ENCODE measurements at places on chromosomes 1 and 21.

- DNase-seq = peak; percentile 56
Measured at GRCh38 chr1:185860859-185861258, 126.7 kb downstream of the HMCN1 start.

DNA sequence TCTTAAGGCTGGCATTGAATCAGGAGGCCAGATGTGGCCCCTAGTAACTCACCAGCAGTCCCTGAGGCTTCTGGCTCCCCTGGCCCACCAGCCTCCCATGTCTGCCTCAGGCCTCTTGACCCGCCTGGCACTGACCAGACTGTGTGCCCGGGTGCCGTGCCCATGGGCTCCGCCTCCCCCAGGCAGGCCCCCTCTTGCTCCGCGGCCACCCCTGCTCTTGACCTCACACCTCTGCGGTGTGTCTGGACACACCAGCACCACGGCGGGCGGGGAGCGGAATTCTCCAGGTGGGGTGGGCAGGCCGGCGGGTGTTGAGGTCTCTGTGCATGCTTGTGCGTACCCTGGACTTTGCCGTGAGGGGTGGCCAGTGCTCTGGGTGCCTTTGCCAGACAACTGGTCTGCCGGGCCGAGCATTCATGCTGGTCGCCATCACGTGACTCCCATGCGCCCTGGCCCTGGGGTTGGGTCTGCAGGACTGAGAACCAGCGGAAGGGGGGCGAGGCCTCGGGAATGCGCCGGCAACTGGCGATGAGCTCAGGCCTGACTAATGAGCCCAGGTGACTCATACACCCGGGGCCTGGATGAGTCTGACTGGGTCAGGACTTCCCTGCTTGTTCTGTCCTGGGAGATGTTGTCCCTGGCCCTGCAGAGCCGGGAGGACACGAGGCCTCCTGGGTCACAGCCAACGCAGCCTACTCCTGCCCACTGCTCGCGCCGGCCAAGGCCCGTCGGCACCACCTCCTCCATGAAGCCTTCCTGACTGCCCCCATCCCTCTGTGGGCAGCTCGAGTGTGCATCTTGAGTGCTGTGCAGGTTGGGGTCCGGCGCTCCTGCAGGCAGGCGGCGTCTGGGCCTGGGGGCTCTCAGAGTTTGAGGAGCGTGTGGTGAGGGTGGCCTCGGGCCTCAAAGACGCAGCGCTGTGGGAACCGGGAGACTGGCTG is 22.6 kb downstream of the COL18A1 start:
- peak; percentile 31 for DNase-seq

- DNase-seq = no peak
Measured at GRCh38 chr1:186681121-186681520, 898 bp upstream of the PTGS2 start.

DNA sequence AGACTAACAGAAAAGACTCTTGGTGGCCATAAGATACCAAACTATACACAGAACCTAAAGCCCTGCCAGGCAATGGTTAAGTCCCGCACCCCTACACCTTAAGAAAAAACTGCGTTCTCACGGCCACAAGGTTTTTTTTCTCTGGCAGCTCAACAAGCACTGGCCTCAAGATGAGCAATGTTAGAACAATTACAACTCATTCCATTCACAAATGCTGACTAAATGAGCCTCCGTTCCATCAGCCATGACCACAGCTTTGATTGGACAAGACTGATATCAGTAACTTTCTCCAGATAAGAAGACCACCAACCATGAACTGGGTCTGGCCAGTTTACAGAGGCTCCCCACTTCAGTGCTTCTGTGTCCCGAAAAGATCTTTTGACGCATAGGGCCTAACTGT is 31.9 kb downstream of the SEC16B start:
- DNase-seq = no peak

DNA sequence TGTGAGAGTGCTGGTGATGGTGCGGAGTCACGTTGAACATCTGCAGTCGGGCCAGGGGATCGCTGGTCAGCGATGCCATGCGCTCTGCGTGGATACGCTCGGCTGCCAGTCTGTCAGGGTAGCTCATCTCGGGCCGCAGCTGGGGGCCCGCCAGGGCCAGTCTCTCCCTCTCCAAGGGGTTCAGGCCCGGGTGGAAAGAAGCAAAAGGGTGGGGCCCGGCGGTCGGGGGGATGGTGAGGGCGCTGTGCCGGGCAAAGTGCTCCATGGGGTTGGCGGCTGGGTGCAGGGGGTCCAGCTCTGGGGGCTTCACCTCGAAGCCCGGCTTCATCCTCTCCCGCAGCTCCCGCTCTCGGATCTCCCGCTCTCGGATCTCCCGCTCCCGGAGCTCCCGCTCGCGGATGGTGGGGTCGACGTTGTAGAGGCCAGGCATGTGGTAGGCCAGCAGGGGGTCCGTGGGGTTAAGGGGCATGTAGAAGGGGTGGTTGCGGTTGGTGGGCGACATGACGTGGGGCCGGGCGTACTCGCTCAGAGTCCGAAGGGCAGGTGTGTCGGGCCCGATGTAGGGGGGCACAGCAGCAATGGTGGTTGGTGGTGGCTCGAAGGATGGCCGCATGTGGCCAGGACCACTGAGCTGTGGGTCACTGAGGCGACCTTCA is 40.5 kb downstream of the SLC45A1 start:
- DNase-seq = no peak

DNA sequence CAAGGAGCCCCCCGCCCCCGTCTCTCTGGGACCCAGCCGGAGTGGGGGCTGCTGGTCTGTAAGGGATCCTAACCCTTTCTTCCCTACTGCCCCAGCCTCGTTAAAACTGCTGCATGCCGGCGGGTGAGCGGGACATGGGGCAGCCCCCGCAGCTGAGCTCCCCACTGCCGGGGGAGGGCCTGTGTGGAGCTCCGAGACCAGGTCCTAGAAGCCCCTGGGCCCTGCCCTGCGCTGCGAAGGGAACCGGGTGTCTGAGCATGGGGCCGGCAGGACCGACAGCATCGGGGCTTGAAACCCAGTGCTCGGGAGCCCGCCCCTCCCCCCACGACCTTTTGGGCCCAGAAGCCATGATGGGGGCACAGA is 9.2 kb upstream of the COL6A1 start:
- DNase-seq = no peak

DNA sequence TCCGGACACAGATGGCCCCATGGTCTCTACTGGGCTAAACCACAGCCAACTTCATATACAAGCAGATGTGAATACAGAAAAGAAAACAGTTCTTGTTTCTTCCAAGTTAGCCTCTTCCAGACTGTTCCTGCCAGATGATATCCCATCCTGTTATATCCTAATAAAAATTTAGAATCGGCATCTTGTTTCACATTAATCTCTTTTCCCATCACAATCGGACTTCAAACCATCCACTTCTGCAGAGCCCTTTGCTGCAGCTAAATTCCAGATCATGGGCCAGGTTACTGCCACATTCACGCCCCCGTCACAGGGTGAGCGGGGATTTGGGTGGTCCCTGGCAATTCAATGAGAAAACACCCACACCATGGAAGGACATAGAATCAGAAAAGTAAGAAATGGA is 57.2 kb downstream of the NPHP4 start:
- DNase-seq = no peak

DNA sequence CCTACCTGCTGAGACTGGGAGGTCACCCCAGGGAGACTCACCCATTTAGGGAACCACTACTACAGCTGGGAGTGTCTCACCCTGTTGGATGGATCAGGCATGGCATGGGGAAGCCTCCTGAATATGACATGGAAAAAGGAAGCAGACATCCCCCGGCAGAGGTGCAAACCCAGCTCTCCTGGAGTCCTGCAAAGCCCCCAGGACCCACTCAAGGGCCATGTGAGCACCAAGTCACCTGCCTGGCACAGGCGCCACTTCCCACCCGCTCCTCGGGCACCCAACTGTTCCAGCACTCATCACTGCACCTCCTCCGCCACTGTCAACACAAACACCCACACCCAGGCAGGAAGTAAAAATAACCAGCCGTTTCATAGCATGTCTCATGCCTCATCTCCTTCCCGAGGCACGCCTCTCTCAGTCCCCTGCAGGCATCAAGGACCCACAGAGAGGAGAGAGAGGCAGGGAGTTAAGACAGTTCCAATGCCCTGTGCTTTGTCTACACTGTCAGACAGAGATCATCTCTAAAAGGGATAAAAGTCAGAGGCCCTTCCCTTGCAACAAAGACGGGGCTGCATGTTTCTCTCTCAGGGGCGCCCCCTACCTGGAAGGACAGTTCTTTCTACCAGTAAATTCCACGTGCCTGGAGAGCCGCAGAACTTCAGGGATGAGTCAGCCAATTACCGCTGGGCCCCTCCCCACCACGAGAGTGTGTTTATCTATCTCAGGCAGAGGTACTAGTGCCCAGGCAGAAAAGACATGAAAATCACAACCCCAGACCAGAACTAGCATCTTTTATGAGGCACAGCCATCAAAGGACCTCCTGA is 150.1 kb upstream of the SOD1 start:
- peak; percentile 3 for DNase-seq

GRCh38 chr1:226647719-226648118 is 91.4 kb downstream of the ITPKB start:
- no peak for DNase-seq

- no peak for DNase-seq
Measured at GRCh38 chr21:40436261-40436660, 410.7 kb downstream of the DSCAM start.

- peak; percentile 76 for DNase-seq
Measured at GRCh38 chr1:99557546-99558202, 88.2 kb upstream of the PALMD start.

DNA sequence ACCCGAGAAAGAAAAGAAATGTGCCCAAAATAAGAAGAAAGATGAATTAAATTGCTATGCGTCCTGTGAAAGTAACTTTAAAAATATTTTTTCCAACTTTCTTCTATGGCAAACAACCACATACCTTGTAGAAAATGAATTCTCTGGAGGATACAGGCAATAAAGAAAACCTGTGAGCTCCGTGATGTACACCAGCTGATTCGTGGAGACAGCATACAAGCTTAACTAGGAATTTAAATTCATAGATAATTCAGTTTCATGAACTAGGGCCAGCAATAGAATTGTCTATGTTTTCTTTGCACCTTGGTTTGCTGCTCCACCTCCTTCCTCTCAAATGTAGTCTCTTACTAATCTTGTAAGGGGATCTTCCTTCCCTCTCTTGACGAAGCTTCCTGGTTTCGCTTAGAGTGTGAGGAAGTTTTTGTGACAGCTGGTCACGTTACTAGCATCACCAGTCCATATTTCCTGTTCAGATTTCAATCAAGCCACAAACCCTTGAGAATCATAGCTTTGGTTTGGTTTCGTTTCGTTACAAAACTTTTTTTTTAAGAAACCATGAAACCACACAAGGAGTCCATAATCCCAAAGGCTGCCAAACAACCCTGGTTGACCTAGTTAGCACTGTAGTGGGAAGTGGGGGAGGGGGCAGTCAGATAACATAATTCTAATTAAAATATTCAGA is 35.8 kb downstream of the GREM2 start:
- DNase-seq = peak; percentile 67

DNA sequence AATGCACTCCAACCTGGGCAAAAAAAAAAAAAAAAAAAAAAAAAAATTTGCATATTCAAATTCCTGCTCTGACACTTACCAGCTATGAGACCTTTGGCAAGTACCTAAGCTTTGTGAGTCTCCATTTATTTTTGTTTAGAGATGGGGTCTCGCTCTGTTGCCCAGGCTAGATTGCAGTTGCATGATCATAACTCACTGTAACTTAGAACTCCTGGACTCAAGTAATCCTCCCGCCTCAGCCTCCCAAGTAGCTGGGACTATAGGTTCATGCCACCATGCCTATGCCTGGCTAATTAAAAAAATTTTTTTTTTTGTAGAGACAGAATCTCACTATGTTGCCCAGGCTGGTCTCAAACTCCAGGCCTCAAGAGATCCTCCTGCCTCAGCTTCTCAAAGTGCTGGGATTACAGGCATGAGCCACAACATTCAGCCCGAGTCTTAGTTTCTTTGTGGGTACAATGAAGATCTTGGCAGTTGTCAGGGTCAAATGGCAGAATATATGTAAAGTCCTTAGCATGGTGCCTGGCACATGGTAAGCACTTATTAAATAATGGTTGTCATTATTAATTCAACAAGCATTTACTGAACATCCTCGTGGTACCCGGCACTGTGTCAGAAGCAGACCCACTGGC is 53.5 kb upstream of the TENT5B start:
- no peak for DNase-seq

- no peak for DNase-seq
Measured at GRCh38 chr21:28725396-28725795, 267.3 kb downstream of the LTN1 start.

DNA sequence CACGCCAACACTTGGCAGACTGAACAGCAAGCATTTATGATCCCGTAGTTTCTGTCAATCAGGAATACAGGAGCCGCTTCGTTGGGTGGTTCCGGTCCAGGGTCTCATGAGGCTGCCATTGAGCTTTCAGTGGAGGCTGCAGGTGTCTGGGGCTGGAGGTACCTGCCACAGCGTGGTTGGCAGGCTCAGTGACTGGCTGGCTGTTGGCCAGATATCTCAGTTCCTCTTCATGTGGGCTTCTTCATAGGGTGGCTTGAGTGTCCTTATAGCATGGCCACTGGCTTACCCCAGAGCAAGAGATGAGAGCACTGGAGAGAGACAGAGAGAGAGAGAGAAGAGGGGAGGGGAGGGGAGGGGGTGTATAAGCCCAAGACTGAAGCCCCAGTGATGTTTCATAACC is 29.3 kb downstream of the PIK3CD start:
- no peak for DNase-seq

DNA sequence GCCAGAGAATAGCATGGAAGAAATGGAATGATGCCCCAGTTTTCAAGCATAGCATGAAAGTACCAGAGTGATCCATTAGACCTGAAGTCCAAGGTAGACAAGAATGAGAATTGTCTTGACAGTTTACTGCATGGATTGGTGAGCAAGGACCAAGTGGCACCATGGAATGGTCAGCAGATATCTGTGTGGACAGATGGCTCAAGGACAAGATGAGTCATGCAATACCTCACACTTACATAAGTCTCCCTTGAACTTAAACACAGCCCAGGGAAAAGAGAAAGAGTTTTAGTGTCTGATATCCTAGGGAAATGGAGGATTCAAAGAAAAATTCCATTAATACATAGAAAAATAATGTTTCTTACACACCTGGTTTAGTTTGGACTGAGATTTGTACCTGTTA is 195.2 kb downstream of the MRPL39 start:
- no peak for DNase-seq

- DNase-seq = no peak
Measured at GRCh38 chr1:226973898-226974543, 33.9 kb downstream of the COQ8A start.

DNA sequence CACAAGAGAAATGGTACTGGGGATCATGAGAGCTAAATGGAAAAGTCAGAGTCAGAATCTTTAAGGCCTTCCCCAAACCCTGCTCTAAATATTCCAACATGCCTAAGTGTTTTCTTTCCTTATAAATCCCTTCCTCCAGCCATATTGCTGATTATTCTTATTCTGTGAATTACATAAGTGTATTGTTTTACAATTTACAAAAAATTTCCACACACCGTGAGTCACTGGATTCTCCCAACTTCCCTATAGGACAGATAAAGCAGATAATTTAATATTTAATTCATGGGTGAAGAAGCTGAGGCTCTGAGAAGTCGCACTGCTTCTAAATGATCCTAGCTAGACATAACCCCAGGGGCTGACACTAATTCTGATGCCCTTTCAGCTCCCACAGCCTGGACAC is 243.3 kb upstream of the JUN start:
- DNase-seq = no peak

All from fibroblast of skin of left biceps (primary cell).